ENCODE measurements at places on chromosomes 7 and 10.

GRCh38 chr7:30869794-30870611 is 41.6 kb upstream of the AQP1 start:
- DNase-seq = no peak

DNA sequence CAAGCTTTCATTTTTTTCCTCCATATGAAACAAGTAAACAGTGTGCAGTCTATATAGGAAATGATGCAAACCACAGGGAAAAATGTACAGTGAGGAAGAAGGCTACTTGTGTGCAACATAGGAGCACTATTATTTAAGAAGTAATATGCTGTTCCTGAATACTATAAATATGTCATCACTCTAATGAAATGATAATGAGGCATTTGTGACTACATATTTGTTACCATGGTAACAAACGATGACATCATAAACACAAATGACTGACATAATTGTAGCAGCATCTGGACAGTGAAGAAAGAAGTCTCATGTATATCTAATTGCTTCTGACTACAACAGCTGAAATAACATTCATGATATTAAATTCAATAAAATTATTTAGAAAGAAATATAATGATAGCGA is 164.8 kb downstream of the C7orf25 start:
- no peak for DNase-seq

GRCh38 chr7:41592236-41592635 is 110.7 kb downstream of the INHBA start:
- no peak for DNase-seq

DNA sequence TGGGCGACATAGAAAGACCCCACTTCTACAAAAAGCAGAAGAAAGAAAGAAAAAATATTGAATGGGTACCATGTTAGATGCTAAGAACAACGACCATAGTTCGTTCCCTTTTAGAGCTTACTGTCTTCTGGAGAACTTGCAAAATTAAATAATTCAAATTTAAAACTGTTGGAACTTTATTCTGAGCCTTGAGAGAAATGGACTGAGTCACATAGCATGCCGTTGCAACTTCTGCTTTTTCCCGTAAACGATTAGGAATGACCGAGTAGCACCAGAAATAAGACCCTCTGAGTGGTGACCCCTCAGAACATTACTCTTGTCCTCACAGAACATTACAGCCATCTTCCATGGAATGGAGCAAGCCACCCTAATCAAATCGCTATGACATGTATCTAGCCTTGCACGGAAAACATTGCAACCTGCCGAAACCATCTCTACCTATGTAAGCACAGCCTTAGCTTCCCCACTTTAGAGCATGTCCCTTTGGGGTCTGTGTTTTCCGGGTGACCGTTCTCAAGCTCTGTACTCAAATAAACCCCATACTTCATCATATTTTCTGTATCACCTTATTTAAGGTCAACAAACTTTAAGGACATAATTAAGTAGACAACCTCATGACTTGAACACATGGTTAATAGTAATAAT is 179.1 kb downstream of the PRKCQ start:
- DNase-seq = no peak

DNA sequence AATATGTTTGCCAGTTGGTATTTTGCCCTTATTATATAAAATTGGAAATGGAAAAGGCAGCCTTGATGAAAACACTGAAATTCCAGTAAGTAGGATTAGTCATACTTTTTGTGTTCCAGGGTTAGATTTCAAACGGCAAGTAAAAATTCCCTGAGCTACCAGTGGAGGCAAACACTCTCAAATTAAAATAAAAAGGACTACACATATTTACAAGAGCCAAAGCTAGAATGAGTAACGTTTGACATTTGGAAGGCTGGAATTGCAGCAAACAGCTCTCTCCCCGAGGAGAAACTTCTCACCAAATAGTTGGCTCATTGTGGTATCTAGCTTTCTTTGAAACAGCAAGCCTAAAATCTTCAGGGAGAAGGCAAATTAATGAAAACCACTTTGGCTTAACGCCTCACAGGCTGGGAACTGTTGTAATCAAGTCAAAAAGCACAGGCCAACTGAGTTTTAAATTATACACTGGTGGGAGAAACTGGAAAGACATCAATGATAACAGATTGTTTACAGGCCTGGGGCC is 288.4 kb downstream of the SNX13 start:
- peak; percentile 87 for DNase-seq

DNA sequence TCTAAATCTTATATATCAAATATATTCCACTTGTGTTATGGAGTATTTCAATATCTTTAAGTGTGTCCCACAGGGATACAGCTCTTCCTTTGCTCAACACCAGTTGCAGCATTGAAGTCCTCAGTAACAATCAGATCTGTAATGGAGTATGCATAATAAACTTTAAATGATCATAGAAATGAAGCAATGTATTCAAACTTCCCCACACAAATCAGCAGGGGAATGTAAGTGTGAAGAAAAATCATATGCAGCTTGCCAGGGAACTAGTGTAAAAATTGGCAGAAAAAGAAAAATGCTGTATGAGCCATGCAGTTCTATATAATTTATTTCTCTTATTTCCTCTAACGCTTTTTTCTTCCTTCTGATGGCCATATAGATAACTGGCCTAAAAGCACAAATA is 444.3 kb upstream of the VSTM2A start:
- no peak for DNase-seq

Data from foreskin fibroblast (primary cell).